Left lobe of liver (tissue), 2 donors: ENCODE measurements at places on chromosomes 4 and X. TPM values are rescaled to one million over a fixed set of nuclear protein-coding genes. Genes with fewer than 3 reads are reported as not detected.

CORIN gene
- total RNA-seq, result 0.20 TPM

ABCG2 gene
- total RNA-seq, result 7.2 TPM

FABP2 gene
- not detected for total RNA-seq

DGKQ gene
- total RNA-seq, result 7.0 TPM

MAGEB6 gene
- not detected for total RNA-seq

MFAP3L gene
- 58.3 TPM for total RNA-seq

DOK7 gene
- total RNA-seq, result 0.83 TPM

TLR10 gene
- 0.08 TPM for total RNA-seq

INTU gene
- 1.1 TPM for total RNA-seq

MAGEA12 gene
- total RNA-seq, result not detected

GPRIN3 gene
- total RNA-seq, result 0.40 TPM

HMGN5 gene
- total RNA-seq, result 2.5 TPM

NPNT gene
- 2.0 TPM for total RNA-seq

MSL3 gene
- total RNA-seq, result 9.7 TPM

MAGEC3 gene
- not detected for total RNA-seq

WDR17 gene
- total RNA-seq, result 0.23 TPM
